HT1080 (cell line): ENCODE measurements at places on chromosomes 7 and 10. TPM values are rescaled to one million over a fixed set of nuclear protein-coding genes. Genes with fewer than 3 reads are reported as not detected.

DNA sequence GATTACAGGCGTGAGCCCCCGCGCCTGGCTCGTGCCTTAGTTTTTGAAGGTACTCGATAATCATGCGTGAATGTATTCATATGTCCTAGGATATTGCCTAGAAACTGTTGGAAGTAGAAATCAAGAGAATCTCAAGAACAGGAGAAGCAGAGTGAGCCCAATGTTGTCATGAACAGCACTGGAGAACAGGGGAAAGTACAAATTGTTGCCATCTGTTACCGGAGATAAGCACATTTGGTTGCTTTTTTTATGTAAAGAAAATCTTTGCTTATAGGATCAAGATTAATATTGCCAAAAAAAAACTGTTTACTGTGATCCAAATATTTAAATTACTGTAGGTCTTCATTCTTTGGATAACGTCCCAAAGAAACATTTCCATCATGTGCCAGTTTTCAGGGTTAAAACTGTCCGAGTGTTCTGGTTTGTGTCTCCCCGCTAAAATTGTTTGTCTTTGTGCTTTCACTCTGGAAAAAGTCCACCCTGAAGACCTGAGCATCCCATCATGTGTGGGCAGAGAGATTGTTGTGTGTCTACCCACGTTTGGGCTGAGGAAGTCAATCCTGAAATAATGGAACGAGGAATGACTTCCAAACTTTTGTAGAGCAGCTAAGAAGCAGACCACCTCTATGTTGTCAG is 95.7 kb upstream of the CELF2 start:
- DNase-seq: no peak

DNA sequence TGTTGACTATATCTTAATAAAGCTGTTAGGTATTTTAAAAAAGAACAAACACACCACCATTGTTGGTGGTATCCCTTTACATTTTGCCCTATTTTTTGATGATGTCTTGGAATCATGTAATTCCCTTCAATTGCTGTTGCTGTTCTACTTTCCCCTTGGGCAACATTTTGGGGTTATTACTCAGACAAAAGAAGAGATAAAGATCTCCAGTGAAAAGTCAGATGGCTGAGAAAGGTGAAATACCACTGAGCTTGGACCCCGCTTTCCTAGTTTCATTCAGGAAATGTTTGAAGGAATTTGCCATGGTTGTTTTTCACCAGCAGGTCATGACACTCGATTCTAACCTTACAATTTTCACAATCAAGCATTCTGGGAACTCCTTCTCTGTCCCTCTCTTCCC is 84.6 kb downstream of the MACC1 start:
- no peak for DNase-seq

DNA sequence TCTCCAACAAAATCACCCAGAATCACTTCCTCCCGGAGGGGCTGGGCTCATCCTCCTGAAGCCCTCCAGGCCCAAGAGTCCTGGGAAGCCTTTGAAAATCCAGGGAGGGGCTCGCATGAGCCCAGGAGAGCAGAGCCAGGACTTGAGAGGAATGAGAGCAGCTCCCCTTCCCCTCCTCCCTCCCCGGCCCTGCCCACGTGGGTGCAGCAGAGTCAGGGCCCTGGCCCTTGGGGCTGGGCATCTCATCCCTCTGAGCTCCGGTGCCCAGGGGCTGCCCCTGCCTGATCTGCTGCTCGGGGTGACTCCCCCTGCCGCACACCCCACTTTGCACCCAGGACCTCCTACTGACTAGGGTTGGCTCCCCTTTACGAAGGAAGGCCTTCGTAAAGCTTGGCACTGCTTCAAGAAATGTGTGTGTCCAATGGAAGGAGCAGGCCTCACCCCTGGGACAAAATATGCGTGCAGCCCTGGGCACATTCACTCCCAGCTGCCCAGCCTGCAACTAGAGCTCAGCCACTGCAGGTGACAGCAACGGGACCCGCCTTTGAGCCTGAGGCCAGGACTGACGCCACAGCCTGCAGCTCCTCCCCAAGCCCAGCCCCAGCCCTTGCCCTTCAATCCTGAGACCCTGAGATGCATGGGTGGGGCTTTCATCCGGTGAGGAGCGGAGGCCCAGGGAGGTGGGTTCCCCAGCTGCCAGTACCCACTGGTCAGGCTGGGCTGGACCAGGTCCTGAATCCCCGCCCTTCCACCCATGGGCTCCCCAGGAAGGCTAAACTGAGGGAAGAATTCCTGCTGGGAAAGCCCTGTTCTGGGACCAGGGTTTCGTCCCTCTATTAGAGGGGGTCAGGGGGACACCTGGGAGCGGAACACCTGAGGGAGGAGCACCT is 21.8 kb downstream of the PWWP2B start:
- DNase-seq: no peak

MYL10 gene
- total RNA-seq: not detected in 2 replicates

ADAMTS14 gene
- total RNA-seq: under 0.01 TPM in 1 of 2 replicates, not detected in the other

ARL5B gene
- 5.6 and 7.3 TPM in 2 replicates for total RNA-seq
